ENCODE measurements at places on chromosomes 4 and X.

DNA sequence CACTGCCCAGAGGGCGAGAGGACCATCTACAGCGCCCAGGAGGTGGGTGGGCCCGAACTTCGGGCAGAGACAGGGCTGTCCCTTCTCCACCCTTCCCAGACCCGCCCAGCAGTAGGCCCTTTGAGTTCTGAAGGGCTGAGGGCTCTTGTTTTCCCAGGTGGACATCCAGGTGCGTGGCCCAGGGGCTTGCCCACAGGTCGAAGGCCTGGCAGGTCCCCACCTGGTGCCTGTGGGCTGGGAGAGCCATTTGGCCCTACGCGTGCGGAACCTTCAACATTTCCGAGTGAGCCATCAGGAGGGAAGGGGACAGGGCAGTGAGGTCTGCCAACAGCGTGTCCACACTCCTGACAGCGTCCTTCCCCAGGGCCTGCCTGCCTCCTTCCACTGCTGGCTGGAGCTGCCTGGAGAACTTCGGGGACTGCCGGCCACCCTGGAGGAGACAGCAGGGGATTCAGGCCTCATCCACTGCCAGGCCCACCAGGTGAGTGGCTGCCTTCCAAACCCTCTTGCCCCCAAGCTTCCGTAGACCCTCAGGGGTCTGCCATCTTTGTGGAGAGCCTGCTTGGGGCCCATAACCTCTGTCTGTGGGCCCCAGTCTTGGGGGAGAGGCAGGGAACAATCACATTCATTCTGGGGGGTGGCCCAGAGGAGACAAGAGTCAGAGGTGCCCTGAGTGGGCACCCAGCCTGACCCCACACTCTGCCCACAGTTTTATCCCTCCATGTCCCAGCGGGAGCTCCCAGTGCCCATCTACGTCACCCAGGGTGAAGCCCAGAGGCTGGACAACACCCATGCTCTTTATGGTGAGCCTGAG, 6.8 kb downstream of the PLXNB3 start:
- DNase-seq: no peak

GRCh38 chrX:69365349-69365748, 138.8 kb upstream of the NALF2 start:
- no peak for DNase-seq

GRCh38 chrX:15781961-15782699, 8.2 kb upstream of the ZRSR2 start:
- DNase-seq: no peak

DNA sequence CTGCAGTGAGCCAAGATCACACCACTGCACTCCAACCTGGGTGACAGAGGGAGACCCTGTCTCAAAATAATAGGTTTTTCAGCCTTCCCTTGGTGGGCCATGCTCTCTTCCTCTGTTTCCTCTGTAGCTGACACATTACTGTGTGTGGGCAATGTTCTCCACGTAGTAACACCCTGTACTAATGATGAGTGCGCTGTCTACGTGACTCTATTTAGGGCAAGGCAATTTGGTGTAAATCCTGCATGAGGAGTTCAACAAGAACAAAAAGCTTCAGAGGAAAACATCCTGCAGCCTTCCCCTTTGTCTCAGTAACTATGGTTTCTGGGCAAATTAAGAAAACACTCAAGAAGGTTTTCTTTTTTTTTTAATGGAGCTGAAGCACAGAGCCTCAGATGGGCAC, 24.4 kb upstream of the JAKMIP1 start:
- no peak for DNase-seq

- no peak for DNase-seq
Measured at GRCh38 chrX:153984351-153985178, 12.0 kb downstream of the TMEM187 start.
